Aorta (tissue), 5 donors: ENCODE measurements at places on chromosomes 1 and 21. TPM values are rescaled to one million over a fixed set of nuclear protein-coding genes. Genes with fewer than 3 reads are reported as not detected.

CFHR3 gene
- 1.2 TPM for total RNA-seq

DENND2C gene
- total RNA-seq = 3.6 TPM

ACTL8 gene
- not detected for total RNA-seq

CD34 gene
- total RNA-seq = 195 TPM
